ENCODE measurements at places on chromosomes 2 and 18.

DNA sequence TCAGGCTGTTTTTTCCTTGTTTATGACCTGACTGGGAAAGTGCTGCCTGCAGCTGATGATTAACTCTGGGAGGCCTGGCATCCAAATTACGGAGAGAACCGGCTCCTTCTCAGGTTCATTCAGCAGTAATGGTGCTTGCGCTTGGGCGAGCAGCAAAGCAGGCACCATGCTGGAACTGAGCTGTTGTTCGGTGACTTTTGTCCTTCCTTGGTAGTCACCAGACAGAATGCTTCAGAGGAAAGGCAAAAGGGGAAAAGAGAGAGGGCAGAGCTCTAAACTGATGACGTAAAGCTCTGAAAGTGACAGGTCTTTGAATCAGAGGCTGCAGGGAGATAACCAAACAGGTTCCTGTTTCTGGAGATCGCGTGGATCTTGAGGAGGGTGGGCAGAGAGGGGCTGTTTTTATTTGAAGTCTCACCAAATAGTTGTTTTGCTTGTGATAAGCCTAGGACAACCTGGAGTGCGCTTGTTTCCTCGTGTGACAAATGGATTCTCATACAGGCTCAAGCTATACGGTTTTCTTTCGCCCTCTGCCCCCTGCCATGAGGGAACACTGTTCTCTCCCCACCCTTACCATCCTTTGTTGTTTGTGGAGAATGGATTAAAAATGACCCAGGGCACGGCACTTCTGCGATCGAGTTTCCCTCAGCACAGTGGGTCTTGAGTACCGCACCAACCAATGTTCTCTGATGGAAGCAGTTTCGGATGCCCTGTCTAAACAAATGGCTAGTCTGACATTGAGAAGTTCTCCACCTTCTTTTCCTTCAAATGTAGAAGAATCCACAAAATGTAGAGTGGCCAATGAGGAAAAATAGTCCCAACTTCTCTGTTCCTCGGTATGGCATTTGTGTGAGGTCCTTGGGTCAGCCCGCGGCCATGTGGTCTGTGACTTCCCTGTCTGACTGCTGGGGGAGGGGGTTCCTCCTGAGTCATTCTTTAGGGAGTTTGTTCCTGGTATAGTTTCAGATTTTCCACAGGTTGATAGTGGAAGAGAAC, 1.3 kb downstream of the RASGRP3 start:
- DNase-seq, result no peak

GRCh38 chr2:173187941-173188788, 112.5 kb downstream of the MAP3K20 start:
- no peak for DNase-seq

- no peak for DNase-seq
Measured at GRCh38 chr18:78487649-78488048, 492.0 kb upstream of the SALL3 start.

DNA sequence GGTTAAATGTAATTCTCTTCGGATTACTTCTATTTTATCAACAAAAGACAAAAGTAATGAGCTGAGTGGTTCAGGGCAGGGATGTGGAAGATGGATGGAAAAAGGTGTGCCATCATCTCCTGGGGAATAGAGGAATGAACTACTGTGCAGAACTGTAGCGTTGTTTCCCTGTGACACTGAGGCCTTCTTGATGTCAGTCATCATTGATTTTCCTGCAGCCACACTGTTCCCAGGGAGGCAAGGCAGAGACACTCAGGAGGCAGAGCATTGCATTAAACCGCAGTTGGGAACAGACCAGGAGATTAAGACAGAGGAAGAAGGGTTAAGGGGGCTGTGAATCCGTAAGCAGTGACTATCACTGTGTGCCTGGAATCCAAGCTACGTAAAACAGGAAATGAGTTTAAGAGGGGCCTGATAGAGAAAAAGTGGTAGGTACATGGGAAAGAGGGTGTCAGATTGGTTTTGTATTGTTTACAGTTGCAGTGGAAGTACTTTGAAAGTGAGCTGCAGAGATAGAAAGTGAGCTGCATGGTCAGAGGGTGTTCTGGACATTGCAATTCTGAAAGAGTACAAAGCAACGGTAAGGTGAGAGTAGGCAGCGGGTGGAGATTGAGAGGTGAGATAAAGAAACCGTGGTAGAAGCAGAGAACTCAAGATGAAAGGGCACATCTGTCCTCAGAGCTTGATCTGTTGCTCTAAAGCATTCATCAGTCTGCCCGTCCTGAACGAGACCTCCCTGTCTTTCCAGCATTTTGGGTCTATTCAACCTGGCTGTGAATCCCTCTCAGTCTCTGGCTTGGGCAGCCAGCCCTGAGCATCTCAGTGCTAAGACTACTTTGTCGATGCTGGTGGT, 793.4 kb upstream of the CELF4 start:
- no peak for DNase-seq

DNA sequence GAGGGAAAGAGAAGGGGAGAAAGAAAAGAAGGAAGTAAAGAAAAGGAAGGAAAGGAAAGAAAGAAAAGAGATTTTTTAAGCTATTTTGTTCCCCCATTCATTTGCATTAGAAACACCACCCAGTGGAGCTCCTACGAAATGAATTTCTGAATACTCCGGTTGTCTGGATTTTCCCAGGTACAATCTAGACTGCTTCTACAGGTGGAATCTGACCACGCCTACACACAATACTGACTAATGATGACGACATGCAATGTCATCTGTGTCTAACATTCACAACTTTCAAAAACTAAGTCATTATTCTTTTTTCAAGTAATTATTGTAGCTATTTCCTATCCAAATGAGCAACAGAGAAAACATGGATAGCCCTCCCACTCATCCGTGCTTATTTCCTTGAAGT, 121.7 kb downstream of the ZNF516 start:
- DNase-seq, result no peak

DNA sequence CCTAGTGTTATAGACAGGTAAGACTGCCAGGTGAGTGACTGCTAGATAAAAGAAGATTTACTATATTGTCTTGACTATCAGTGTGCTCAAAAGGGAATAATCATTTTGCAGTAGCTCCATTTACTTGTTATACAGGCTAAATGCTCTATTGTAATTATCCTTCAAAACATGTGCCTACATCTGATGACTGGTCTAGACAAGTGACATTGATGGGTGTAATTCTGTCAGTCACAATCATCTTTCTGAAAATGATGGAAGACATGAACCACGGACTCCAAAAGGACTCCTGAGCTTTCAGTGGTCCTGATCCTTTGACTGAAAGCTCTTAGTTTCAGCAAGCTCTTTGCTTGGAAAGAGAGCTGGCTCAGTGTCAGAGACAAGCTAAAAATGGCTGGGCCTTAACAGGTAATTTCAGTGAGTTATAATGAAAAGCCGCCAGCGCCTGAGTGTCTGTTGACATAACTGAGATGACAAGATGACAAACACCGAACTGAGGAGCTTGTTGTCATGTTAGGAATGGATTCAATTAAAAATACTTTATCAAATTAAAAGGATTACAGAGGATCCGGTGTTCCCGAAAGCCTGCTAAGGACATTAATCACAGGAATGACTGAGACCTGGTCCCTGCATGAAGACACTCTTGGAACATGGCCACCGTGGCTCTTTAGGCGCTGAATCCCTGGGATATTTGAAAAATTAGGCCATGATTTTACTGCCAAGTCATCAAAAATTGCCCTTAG, 141.7 kb downstream of the CMPK2 start:
- DNase-seq, result no peak

DNA sequence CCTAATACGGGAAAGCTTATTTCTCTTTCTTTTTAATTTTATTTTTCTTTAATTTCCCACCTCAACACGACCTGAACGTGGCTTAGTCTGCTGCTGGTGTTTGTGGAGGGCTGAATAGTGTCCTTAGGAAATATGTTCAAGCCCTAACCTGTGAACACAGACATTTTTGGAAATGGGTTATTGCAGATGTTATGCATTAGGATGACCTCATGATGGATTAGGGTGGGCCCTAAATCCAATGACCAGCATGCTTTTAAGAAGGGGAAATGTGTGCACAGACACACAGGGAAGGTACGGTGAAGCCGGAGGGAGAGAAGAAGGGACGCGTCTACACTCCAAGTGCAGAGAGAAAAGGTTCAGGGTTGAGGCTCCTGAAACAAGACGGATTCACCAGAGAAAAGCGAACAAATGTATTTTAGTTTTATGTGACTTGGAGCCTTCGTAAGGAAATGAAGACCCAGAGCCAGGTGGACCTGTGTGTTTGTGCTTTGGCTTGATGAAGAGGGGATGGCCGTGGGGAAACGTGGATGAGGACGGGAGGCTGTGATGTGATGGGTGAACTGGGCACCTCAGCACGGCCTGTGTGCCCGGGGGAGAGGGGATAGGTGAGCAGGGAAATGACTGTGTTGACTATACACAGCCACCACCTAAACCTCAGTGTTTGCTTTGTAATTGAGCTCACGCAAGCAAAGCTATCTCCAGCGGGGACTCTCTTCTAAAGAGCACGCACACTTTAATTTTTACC, 37.5 kb downstream of the RTP5 start:
- DNase-seq, result no peak

- no peak for DNase-seq
Measured at GRCh38 chr2:82239176-82239575, 1934.6 kb upstream of the LRRTM1 start.

- DNase-seq, result no peak
Measured at GRCh38 chr2:149187057-149187456, 143.3 kb upstream of the LYPD6 start.

- DNase-seq, result no peak
Measured at GRCh38 chr2:159648643-159649042, 32.3 kb upstream of the BAZ2B start.

DNA sequence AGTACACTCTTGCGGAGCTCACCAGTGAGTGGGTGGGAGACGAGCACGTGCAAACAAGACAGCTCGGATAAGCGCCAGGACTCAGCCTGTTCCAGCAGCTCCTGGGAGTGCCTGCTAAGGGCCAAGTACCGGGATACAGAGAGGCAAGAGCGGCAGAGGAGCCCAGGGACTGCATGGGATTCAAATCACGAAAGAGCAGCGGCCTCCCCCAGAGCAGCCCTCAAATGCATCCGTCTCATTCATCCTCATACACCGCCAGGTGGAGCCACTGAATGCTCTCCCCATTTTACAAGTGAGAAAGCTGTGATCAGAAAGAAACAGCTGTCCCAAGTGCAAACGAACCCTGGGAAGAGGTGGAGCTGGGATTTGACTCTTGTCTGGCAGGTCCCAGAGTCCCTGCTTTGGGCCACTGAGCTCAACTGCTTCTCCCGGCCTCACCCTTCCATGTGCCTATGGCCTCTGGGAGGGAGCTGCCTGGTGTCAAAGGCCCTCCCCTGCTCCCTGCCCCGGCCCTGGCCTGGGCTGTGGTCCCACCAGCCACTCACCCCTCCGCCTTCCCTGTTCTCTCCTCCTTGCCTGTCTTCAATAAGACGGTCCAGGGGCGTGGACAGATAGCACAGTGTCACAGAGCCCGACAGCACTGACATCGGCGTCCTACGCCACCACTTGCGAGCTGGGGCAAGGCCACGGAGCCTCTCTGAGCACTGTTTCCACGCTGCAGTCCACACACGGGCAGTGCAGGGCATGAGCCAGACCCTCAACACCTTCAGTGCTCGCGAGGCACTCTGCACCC, 72.8 kb upstream of the TAF1B start:
- no peak for DNase-seq

- DNase-seq, result no peak
Measured at GRCh38 chr2:219675221-219675620, 47.8 kb downstream of the SLC4A3 start.

- DNase-seq, result no peak
Measured at GRCh38 chr2:16243411-16243996, 303.2 kb downstream of the MYCN start.

DNA sequence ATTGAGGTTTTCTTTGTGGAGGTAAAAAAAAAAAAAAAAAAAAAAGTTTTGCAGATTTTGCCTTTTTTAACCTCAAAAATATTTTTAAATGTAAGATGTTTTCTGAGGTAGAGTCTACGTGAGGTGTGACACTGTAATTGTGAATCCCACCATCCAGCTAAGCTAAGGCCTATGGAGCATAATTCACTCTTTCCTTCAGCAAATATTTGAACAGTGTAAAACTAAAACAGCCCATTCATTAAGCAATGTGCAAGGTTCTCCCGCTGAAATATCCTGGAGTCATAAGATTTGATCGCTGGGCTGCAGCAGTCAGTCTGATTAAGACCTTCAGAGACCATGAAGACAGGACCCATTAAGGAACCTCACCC, 105.1 kb downstream of the HNRNPLL start:
- no peak for DNase-seq

DNA sequence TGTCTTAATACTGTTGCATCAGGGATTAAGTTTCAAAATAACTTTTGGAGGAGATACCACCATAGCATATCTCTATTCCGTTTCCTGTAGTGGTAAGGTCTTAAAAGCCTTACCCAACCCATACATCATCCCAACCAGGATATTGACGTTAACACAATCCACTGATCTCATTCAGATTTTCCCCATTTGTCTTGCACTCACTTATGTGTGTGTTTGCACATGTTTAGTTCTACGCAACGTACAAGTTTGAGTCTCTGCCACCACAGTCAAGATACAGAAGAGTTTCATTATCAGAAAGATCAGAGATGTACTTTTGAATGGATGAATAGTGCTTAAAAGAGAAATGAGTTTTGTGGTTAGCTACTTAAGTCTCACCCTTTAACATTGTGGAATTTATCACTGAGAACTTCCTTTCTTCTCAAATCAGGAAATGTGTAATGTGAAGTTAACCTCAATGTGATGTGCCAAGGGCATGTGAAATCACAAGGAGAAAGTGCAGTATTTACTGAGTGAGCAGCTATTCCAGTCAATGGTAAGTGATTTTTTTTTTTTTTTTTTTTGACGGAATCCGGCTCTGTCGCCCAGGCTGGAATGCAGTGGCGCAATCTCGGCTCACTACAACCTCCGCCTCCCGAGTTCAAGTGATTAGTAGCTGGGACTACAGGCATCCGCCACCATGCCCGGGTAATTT, 69.2 kb upstream of the EPHA4 start:
- no peak for DNase-seq

DNA sequence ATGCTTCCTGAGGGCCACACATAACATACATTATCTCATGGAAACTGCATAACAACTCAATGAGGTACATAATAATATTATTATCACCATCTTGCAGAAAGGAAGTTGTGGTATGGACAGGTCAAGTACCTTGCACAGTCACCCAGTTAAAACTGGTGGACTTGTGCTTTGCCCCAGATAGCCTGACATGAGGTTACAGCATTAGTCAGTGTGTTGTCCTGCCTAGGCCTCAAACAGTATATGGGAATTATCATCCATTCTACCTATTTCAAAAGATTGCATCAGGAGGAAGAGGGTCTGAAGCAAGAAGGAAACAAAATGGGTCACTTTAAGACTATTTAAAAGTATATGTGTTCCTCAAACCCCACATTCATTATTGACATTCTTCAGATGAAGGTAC, 5.4 kb upstream of the ANTXR1 start:
- no peak for DNase-seq

DNA sequence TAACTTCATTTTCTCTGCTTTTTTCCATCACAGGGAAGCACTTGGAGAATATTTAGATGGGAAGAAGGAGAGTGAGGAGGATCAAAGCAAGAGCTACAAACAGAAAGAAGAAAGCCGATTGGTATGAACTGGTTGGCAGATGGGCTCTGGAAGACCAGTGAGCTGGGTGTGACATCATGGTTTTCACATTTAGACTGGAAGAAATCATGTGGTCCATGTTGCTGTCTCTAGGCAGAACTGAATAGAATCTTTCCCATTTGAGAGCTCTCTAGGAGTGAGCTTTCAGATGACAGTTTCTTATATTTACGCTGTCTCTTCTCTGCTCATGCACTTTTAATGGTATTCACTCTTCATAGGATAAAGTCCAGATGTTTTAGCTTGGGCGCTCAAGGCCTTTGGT, 12.6 kb downstream of the DRC1 start:
- no peak for DNase-seq

GRCh38 chr18:56321470-56321869, 316.9 kb downstream of the TXNL1 start:
- no peak for DNase-seq
